Cardiac fibroblast (primary cell): ENCODE measurements at places on chromosomes 12 and 14.

DNA sequence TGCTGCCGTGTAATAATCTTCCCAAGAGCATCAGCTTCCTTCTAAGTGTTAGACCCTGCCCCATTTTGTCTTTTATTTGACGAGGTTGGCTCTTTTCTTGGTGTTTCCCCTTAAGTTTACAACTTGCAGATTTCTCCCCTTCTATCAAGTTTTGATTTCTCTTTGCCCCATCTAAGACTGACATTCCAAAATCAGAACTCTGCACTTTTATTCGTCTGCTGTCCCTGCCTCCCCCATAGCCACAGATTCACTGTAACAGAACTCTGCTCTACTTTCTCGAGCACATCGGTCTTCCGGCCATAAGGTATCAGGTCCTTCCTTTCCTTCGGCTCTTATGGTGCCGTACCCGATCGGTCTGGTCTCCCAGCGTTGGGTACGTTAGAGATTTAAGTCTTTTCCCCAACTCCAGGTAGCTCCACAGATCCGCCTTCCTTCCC lies 563 bp downstream of the DCP1B start:
- peak; percentile 58 for DNase-seq

DNA sequence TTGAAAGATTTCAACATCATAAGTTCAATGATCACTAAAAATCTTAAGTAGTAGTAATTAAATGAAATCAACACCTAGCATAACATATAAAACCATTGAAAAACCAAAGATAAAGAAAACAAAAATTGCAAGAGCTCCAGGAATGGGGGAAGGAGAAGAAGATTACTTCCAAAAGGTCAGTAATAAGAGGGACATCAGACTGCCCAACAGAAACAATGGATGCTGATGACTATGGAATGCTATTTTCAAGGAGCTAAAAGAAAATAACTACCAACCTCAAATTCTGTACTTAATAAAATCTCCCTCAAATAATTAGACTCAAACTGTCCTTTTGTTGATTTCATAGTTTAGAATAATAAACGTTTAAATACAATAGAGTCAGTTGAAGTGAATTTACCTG lies 314.5 kb upstream of the LMO3 start:
- DNase-seq, result no peak

DNA sequence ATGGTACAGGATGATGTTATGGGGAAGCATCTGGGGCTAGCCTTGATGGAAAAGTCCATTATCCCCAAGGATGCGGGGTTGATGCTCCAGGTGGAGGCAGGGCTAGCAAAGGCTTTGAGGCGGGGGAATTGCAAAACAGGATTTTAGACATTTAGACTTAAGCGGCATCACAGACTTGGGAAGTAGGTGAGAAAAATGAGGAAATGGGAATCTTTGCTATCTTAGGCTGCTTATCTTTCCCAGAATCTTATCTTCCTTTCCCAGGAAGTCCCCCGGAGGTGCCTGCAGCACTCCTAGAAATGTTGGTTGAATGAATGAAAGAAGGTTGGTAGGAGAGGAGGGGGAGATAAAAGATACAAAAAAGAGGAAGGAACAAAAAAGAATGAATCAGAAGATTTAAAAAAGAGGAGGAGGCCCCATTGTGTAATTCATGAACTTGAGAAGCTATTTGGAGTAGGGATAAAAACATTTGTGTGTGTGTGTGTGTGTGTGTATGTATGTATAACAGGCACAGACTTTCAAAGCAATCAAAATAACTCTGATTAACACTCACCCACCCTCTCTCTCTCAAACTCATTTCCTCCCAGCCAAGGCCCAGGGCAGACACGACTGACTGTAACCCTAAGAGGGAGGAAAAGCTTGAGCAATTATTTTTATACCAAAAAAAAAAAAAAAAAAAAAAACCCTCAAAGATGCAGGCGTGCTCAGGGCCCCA lies 62.5 kb upstream of the TBX3 start:
- peak; percentile 45 for DNase-seq

DNA sequence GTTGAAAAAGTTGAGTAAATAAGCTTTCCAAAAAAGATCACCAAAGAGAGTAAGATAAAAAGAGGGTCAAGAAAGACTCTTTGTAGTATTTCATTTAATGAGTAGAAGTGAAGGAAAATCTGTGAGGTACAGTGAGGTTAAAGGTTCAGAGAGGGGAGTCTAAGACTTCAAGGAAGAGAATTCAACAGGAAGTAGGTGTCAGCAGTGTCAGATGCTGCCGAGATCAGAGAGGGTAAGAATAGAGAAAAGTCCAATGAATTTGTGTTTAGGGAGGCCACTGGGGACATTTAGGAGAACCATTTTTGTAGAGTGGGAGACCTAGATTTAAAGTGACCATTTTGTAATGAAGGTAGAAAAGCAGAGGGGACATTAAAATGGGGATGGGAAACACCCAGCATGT lies 71.6 kb upstream of the KRAS start:
- no peak for DNase-seq

GRCh38 chr12:72889791-72890190 lies 617.6 kb downstream of the TRHDE start:
- no peak for DNase-seq

- DNase-seq, result no peak
Measured at GRCh38 chr12:69906411-69907216, 81.6 kb downstream of the MYRFL start.

GRCh38 chr12:57775563-57776246 lies 3.3 kb downstream of the EEF1AKMT3 start:
- DNase-seq, result no peak

DNA sequence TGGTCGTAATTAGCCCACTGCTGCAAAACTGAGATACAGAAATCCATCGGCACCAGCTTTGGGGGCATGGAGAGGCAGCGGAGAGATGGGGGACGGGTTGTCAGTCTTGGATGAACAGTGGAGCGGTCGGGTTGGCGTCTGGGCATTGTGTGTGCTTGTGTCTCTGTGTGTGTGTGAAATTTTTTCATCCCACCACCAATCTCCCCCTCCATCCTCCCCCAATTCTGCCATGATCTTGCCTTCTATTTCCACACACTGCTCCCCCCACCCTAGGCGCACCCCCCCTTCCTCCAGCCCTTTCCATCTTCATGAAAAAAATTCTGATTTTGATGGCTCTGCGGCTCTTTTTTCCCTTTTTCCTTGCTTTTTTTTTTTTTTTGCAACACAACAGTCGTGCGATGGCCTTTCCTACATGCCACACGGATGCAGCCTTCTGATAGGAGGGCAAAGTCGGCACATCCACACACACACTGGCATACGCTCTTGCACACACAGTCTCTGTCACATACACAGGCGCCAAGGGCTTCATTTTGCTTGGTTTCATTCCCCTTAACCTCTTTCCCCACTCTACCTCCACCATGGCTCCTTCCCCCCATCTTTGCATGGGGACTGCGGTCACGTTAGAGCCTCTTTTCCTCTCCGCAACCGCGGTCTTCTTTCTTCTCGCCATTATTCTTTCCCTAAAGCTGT lies 3.3 kb downstream of the NRXN3 start:
- DNase-seq, result no peak

DNA sequence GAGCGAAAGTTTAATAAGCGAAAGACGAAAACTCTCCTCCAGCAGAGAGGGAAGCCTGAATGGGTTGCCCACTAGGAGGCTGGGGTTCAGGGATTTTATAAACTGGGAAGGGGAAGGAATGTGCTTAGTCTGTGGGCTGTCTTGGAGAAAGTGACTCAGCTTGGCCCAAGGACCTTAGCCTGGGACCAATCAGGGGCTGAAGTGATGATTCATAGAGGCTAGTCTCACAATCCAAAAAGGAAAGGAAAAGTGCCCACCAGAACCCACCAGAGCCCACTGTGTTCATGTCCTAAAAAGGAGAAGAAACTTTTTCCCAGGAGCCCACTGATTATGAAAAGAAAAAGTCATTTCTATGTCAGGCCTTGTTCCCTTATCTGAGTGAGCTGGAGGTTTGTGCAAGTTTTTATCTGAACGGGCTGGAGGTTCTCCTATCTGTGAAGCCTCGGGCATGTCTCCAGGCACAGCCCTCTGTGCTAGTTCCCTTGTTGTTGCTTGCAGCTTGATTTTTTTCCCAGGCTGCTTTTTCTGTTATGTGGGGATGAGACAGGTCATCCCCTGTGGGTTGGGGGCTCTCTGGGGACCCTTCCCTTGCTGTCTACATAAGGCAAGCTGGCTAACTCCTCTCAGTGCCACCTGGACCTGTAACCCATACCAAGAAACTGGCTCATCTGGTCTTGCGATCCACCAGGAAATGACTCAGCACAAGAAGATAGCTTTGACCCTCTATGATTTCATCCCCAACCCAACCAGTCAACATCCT lies 8.3 kb upstream of the GOLGA5 start:
- DNase-seq, result peak; percentile 89

DNA sequence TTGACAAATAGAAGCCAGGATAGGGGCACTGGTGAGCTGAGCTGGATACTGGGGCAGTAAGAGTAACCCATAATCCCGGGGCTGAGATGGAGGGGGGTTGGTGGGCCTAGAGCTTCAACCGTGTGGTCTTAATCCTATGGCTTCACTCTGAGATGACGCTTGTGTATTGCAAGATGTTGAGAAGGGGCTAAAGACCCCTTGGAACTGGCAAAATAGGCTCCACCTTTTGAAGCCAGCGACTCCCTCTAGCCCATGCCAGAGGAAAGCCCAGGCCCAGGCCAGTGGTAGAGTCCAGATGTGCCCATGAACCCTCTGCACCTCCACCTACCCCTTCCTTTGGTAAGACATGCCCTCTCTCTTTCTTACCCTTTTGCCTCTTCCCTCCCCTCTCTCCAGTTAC lies 4.6 kb downstream of the HOXC12 start:
- DNase-seq, result no peak

DNA sequence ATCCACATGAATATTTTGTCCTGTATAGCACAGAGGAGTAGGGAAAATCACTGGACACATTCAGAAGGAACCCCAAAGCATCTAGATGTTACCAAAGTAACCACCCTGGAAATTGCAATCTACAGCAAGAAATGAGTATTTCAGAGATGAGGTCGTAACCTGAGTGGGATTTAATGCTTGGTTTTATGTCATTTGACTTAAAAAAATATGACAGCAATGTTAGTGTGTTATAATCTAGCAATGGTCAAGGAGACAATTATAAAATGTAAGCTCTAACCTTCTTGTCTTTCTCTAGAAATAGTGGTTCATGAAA lies 256.6 kb downstream of the NAV3 start:
- peak; percentile 28 for DNase-seq

GRCh38 chr12:108634341-108634751 lies 652 bp upstream of the SELPLG start:
- no peak for DNase-seq

- no peak for DNase-seq
Measured at GRCh38 chr12:26473291-26473690, 277.9 kb downstream of the SSPN start.

DNA sequence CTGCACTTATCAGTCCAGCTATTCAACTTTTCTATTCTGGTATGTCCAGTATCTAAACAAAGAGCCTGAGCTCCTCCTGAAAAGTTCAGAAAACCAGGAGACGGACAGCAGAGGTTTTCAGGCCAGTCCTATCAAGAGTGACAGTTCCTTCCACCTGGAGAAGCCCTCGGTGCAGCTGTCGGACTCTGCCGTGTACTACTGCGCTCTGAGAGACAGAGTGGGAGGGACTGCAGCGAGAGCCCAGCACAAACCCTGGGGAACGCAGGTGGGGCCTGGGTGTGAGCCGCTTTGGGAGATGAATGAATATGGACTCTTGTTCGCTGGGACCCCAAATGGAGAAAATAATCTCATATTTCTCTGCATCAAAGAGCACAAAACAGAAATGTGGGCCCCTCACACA lies 329.8 kb upstream of the OR4E1 start:
- DNase-seq, result no peak

DNA sequence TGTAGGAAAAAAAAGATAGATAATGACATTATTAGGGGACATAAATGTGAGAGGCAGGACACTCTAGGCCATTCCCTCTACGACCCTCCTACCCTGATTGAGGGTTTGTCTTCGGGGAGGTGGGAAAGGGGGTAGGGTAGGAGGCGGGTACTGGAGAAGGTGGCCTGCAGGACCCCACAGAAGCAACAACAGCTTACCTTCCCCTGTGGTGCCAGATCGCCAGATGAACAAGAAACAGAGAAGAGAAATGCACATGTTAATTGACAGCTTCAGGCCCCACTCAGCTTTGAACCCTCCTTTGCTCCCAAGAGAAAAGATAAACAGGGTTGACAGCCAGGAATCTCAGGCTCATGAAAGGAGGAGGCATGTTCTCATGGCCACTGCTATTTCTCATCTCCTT lies 4.8 kb downstream of the PHB2 start:
- DNase-seq, result no peak

GRCh38 chr12:7859552-7859951 lies 13.2 kb downstream of the SLC2A14 start:
- DNase-seq, result peak; percentile 63

GRCh38 chr14:70653662-70654061 lies 11.9 kb downstream of the TTC9 start:
- no peak for DNase-seq

DNA sequence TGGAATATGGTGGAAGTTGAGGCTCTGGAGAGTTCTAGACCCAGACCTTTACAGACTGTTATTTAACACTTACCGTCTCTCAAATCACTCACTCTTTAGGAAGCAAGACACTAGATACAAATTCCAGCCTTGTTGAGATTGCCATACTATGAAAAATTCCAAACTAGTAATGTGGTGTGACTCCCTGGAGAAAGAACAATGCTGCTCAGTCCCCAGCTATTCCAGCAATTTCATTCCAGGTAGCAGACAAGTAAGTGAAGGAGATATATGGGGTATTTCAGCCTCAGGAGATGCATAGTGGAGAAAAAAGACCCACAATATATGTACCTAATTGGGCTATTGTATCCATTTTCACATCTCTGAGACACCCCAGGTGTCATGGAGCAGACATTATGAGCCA lies 678.9 kb upstream of the LMO3 start:
- DNase-seq, result no peak

- DNase-seq, result peak; percentile 73
Measured at GRCh38 chr12:121773011-121773777, 20.3 kb downstream of the RHOF start.

DNA sequence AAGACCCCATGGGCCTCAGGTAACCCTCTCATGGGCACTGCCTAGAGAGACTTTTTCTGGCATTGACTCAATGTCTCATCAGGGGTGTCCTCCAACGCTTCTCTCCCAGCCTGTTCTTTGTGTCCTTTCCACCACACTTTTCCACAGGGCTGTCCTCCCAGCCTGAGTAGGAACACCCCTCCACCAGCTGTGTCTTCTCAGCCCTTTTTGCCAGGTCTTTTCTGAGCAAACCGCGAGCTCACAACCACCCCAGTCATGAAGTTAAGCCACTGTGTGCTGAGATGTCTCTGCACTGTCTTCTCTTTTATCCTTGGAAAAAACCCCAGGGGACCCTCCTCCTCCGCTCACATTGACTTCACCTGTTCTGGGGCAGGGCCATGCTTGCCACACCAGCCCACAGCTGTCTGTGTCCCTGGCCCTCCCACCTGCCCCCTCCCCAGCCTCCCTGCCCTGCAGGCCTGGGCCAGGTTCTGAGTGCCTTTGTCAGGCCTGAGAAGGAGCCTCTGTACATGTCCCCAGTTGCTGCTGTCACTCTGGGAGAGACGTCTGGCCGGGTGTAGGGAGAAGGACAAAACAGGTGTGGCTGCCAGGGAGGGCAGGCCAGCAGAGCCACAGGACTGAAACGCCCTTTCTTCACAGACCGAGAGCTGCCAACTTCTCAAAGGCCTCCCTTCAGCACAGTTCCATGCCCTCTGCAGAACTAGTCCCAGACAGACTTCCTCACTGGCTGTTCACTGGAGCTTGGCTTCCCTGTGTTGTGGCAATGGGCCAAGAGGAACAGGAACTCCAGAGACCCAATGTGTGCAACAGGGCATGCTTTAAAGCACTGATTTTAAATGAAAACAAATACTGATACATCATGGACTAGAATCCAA lies 50.5 kb upstream of the PNMA1 start:
- DNase-seq, result peak; percentile 67
